ENCODE measurements at places on chromosomes 16 and 17.

GRCh38 chr17:2040219-2040827, 1.5 kb upstream of the OVCA2 start:
- DNase-seq: no peak

DNA sequence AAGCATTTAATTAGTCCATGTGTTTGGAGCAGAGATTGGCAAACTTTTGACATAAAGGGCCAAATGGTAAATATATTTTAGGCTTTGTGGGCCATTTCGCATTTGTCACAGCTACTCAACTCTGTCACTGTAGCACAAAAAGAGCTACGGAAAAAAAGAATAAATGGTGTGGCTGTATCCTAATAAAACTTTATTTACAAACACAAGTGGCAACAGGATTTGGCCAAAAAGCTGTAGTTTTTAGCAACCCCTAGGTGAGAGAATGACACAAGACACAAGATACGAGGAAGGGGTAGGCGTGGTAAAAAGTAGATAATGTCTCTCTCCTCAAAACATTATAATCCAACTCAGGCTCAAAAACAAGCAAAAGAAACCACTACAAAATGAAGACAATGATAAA, 66.5 kb downstream of the TTC19 start:
- no peak for DNase-seq

DNA sequence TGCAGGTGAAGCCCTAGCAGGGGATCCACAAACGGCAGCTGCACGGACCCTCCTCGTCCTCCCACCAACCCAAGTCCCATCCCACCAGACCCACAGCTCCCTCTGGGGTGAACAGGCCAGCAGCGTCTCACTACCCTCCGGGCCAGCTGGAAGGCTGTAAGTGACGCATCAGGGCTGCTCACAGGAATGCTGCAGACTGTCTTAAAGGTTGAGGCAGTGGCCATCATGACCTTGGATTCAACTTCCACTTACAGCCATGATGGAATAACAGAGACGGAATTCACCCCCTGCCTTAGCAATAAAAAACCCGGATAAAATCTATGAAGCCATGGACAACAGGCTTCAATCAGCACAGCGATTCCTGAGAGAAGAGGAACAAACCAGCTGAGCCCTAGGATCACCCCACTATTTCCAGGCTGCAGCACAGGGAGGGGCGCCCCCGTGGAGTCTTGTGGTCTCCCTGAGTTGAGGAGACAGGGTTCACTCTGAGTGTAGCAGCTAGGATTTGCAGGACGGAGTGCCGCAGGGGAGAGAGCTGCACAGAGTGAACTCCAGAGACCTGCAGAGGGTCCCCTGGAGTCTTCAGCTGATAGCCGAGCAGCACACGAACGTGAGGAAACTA, 10.5 kb downstream of the FAM83G start:
- no peak for DNase-seq

DNA sequence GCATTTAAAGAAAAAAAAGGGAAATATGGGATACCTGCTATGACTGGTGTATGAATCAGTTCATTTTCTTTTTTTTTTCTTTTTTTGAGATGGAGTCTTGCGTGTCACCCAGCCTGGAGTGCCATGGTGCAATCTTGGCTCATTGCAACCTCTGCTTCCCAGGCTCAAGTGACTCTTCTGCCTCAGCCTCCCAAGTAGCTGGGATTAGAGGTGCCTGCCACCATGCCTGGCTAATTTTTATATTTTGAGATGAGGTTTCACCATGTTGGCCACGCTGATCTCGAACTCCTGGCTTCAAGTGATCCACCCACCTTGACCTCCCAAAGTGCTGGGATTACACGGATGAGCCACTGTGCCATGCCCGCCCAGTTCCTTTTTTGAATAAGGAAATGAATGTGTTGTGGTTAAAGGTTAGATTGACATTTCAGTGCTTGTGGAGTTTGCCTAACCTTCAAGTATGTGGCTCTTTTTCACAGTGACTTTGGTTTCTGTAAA, 7.7 kb downstream of the HAPSTR1 start:
- DNase-seq: no peak

GRCh38 chr16:76175718-76176117, 101.5 kb upstream of the CNTNAP4 start:
- no peak for DNase-seq

DNA sequence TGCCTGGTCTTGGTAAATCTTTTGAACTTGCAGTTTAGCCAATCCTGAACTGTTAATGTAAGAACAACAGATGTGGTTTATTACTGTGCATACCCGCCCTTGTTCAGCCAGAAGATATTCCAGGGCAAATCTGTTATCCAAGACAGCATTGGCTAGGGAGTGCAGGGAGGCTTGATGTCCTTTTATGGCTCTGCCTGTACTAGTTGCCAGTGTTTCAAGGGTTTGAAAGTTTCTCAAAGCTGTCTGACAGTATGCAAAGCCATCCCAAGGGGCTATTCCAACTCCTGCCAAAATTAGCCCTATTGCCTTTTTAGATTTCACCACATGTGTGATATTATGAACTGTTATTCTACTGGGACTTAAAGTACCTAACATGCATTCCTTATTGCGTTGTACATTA, 30.1 kb downstream of the LCMT1 start:
- DNase-seq: no peak

GRCh38 chr16:87543436-87544191, 50.8 kb upstream of the ZCCHC14 start:
- no peak for DNase-seq

- DNase-seq: no peak
These were observed 2.9 kb downstream of the CIITA start for GRCh38 chr16:10879681-10880589.

DNA sequence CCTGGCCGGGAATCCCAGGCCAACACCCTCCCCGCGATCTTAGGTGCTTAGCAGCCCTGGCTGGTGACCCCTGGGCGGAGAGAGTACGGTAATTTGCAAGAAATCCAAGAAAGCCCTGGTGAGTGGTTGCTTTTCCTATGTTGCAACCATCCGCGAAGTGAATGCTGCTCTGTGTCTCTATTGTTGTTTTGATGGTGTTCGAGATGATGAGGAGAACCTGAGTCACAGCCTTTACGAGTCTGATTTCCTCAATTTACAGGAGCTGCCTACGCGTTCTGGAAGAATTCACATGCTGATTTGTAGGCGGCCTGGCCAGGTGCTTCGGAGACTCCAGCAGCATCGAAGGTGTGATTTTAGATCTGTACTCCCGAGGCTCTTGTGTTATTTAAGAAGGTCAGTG, 63.3 kb downstream of the TMEM235 start:
- no peak for DNase-seq

GRCh38 chr17:65902831-65903522, 289.0 kb downstream of the CEP112 start:
- no peak for DNase-seq

DNA sequence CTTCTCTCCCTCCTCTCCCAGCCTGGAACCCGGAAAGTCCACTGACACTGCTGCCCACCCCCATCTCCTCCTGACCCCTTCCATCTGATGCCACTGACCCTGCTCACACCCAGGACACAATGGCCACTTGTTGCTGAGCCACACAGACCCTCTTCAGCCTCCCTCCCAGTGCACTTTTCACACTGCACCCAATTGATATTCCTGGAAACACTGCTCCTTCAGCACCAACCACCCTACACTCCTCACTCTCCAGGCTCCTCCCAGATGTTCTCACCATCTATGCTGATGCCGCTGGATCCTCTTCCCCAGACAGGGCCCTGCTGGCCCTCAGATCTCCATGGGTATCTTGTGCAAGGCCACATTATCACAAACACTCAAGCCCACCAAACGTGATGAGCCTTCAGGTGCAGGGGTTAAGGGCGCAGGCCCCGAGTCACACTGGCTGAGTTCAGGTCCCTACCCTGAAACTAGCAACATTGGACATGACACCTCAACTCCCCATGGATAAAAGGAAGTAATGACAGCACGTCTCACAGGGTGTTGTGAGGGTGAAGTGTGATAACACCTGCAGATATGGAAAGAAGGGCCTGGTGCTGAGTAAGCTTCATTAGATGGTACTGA, 238.1 kb downstream of the ZNF423 start:
- no peak for DNase-seq

GRCh38 chr17:30429155-30429554, 48.1 kb upstream of the GOSR1 start:
- DNase-seq: no peak

GRCh38 chr16:9296271-9296590, 204.8 kb downstream of the HAPSTR1 start:
- DNase-seq: no peak

- DNase-seq: no peak
These were observed 369.1 kb downstream of the XYLT1 start for GRCh38 chr16:17101646-17102045.

GRCh38 chr17:37124821-37125173, 176.0 kb downstream of the AATF start:
- no peak for DNase-seq

- DNase-seq: no peak
These were observed 478.2 kb downstream of the MAF start for GRCh38 chr16:79122343-79122742.

GRCh38 chr16:47578033-47578432, 116.9 kb downstream of the PHKB start:
- DNase-seq: no peak

- no peak for DNase-seq
These were observed 686 bp upstream of the MIEF2 start for GRCh38 chr17:18259621-18260331.

DNA sequence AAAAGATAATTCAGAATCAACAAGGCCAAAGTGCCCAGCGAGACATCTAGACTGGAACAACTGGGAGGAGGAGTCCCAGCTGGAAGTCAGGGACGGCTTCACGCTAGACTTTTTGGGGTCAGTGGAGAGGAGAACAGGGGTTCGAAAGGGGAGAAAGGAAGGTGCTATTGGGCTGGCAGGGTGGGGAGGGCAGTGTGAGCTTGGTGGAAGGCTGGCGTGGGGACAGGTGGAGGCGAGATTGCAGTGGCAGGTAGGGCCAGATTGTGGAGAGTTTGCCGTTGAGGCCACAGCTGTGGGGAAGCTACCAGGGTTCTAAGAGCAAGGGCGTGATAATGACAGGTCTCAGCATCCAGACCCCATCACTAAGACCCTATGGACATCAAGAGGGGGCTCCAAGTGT, 10.5 kb downstream of the SDK2 start:
- DNase-seq: no peak

GRCh38 chr17:35242158-35242804, 591 bp upstream of the SLFN5 start:
- peak; percentile 53 for DNase-seq

DNA sequence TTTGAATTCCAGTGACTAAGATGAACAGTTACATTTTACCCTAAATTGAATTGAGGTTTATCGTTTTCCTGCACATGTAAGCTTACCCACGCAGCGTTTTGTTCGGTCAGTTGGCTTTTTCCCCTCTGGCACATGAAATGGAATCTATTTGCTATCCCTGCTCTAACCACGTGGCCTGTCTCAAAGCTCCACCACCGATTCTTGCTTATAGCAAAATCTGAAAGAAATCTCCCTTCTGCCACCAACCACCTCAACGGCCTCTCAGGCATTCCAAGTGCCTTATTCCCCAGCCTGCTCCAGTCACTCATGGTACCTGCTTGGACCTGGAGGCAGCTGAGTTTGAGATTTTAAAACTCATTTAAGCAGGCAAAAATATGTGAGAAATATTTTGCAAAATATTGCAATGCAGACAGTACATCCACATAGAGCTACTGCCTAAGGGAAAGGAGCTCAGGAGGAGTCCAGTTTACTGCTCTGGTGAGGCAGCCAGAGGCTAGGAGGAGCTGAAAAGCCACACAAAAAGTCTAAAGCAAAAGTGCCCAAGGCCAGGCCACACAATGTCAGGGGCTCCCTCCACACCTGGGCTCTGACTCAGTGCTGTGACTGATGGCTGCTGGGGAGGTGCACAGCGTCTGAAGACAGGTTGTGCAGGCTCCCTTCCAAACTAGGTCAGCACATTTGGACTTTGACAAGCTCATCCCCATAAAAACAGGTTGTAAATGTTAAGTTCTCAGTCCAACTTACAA, 26.4 kb downstream of the ARHGAP17 start:
- no peak for DNase-seq

GRCh38 chr16:11422381-11423314, 77.4 kb downstream of the RMI2 start:
- no peak for DNase-seq

- no peak for DNase-seq
These were observed 36.7 kb downstream of the ARHGAP17 start for GRCh38 chr16:24978370-24978914.

DNA sequence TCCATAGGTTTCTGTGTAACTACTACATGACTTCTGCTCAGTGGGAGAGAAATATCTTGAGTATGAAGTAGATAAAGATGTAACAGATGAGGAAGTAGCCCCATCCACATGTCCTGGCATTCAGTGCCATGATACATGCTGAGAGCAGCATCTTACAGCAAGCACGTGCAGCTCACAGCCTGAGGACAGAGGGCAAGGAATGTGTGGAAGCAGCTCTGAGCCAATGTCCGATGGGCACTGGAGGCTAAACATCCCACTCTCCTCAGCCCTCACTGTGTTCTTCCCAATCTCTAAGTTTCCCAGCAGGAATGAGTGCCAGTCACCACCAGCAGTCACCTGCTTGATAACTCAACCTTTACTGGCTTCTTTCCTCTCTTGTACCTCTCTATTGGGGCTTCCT, 40.4 kb downstream of the CFDP1 start:
- DNase-seq: no peak

GRCh38 chr17:27343977-27344607, 50.2 kb downstream of the WSB1 start:
- peak; percentile 46 for DNase-seq

GRCh38 chr17:57605675-57606105, 139.4 kb downstream of the CCDC182 start:
- DNase-seq: peak; percentile 64

- DNase-seq: no peak
These were observed 65.2 kb downstream of the KLHDC4 start for GRCh38 chr16:87700406-87701077.

DNA sequence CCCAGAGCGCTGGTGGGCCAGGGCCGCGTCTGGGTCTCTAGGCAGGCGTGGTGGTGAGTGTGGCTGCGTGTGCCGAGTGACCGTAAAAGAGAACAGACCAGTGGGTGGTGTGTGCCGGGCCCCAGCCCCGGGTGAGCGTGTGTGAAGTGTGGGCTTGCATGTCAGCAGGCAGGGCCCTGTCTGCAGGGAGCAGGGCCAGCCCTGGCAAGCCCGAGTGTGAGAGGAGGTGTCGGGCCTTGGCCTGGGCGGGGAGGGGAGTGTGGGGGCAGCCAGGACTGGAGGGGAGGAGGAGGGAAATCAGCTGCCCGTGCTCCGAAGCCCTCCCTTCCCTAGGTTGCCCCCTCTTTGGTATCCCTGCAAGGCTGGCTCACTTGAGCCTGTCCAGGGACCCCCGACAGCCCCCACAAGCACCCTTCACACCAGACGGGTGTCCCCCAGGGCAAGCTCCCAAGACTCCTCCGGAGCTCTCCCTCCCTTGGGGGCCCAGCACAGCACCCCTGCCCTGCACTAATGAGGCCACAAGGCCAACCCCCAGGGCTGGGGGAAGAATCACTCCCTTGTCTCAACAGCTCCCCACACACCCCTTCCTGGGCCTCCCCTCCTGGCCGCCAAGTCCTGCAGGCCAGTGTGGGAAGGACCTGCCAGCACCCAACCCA, 1.9 kb downstream of the USH1G start:
- no peak for DNase-seq

DNA sequence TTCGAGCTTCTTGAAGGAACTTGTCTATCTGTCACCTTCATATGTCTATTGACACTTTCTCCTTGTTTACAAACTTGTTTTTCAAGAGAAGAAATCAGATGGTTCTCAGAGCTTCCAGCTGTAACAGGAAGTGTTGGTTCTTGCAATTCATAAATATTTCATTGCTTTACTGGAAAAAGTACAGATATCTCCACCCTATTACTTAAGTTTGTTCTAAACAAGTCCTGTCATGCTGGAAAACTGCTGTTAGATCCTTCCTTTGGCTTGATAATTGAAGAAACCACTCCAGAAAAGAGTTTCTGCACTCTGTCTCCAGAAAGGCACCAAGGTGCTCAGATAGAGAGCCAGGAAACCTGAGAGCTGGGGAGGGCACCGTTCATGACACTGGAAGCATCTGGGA, 181.6 kb downstream of the DNAH9 start:
- DNase-seq: no peak
